ENCODE measurements at places on chromosomes 4 and X.

- DNase-seq, result no peak
Measured at GRCh38 chr4:8599091-8599460, 6.5 kb downstream of the CPZ start.

DNA sequence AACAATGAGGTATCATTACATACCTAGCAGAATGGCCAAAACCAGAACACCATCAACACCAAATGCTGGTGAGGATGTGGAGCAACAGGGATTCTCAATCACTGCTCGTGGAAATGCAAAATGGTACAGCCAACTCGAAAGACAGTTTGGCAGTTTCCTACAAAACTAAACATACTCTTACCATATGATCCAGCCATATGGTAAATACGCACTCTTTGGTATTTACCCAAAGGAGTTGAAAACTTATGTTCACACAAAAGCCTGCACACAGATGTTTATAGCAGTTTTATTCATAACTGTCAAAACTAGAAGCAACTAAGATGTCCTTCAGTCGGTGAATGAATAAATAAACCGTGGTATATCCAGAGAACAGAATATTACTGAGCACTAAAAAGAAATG is 7.8 kb downstream of the CASP3 start:
- DNase-seq, result no peak

GRCh38 chr4:159435561-159436023 is 332.7 kb downstream of the RAPGEF2 start:
- DNase-seq, result no peak

DNA sequence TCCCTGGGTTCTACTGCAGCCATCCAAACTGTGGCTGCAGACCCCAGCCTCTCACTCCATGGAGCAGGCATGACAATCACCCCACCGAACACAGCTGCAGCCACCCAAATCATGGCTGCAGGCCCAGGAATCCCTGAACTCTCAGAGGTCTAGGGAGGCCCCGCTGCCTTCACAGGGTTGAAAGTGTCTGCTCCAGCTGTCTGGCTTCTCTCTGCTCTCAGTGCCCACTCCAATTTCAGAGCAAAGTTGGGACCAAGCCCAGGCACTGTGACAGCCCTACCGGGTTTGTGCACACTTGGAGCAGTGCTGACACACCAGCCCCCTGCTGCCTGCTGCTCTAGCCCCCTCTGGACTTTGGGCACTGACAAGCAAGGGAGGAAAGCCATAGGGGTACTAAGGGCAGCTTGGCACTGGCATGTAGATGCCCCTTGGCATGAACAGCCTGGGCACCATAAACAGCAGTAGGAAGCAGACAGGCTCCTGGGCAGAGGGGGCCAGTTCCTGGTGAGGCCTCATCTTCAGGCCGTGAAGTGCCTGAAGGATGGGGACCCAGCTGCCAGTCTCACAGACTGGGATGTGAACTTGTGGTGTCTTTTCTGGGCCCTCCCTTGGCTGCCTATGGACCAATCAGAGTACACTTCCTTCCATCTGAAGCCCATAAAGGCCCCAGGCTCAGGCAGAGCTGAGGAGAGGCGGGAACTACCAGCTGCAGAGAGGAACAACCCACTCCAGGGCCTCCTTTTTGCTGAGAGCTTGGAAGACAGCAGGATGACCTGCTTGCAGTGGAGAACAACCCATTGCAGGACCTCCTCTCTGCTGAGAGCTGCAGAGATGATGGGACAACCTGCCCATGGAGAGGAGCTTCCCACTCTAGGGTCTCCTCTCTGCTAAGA is 68.8 kb downstream of the TECRL start:
- no peak for DNase-seq

DNA sequence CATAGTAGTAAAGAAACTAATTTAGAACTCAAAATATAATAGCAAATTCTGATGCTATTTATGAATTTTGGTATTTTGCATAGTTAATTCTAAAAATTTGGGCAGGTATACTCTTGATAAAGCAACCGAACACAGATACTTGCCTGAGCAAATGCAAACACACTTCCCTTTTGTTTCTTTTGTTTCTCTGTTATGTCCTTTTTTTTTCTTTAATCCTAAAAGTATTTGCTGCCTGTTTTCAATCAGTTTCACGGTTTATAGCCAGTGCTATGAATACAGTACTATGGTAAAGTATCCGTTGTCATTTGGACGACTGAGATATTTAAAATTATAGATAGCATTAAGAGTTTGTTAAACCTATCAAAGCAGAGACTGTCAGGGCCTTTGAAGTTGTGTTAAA is 84.3 kb upstream of the HPRT1 start:
- no peak for DNase-seq

GRCh38 chr4:113582737-113583136 is 178.8 kb downstream of the CAMK2D start:
- DNase-seq, result no peak

DNA sequence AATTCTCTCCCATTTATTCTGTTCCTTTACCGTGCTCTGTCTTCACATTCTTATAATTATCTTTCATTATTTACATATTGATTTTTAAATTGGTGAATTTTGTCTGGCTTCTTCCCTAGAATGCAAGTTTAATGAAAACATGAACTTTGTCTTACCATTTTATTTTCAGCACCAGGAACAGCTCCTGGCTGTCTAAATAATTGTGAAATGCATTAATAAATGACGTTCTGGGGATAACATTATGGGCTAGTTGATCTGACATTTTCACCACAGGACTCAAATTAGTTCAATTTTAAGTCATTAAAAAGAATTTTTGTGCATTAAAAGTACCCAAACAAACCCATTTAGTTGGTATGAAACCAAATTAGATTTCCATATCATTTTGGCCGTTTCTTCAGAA is 97.5 kb downstream of the KCTD8 start:
- no peak for DNase-seq

DNA sequence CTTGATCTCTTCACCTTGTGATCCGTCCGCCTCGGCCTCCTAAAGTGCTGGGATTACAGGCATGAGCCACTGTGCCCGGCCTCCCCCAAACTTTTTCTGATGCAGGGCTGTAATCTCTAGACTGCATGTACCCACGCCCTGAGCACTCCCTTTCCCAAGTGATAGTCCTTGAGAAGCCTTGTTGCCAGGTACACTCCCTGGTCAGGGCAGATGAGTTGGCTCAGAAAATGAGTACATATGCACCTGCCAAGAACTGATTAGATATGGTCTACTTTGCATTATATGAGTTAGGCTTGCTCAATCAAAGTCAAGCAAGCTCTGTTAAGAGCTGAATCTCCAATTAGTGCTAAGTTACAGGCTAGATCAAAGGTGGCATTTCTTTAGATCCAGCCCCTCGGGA is 20.3 kb downstream of the APOO start:
- no peak for DNase-seq

GRCh38 chrX:110180176-110180927 is 137.5 kb downstream of the AMMECR1 start:
- peak; percentile 38 for DNase-seq

- DNase-seq, result no peak
Measured at GRCh38 chrX:40165206-40165605, 67.4 kb upstream of the BCOR start.

GRCh38 chr4:93710101-93710846 is 118.3 kb upstream of the ATOH1 start:
- DNase-seq, result no peak

- DNase-seq, result no peak
Measured at GRCh38 chr4:141913928-141914327, 277.5 kb downstream of the IL15 start.

GRCh38 chr4:171812333-171812664 is 905 bp upstream of the GALNTL6 start:
- no peak for DNase-seq

- no peak for DNase-seq
Measured at GRCh38 chrX:79366873-79367749, at the start of gene ITM2A. ITM2A (minus strand) TSS chrX:79367334; CDS start chrX:79367215, 119 bp downstream.

DNA sequence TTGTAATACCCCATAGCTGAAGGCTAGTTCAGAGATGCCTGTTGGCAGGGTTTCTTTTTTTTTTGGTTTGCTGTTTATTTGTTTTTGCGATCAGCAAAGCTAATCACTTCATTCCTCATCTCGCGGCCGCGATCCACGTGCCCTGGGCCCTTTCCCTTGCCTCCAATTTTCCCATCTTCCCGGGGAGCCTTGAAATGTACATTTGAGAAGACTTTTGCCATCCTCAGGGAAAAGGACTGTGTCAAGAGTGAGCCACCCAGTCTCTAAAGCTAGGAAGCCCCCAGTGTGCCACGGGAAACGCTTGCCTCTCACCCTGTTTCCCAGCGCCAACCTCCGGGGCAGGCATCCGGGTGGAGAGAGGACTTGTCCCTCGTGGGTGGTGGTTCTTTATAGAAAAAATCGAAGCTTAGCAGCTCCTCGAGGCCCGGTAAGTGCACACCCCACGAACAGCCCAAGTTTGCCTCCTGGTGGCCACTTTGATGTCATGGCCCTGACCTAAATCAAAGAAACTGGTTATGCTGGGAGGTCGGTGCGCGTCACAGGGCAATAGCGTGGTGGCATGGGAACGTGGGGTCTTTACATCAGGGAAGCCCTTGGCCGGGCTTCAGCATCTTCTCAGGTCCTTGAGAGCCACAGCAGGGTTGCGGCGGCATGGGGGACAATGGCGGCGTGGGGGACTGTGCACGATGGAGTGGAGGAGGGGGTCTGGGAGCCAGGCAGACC is 42.0 kb downstream of the MAP7D3 start:
- DNase-seq, result no peak
